ENCODE measurements at places on chromosomes 11 and 22.

- DNase-seq: no peak
Measured at GRCh38 chr11:8106679-8107078, 25.7 kb downstream of the TUB start.

DNA sequence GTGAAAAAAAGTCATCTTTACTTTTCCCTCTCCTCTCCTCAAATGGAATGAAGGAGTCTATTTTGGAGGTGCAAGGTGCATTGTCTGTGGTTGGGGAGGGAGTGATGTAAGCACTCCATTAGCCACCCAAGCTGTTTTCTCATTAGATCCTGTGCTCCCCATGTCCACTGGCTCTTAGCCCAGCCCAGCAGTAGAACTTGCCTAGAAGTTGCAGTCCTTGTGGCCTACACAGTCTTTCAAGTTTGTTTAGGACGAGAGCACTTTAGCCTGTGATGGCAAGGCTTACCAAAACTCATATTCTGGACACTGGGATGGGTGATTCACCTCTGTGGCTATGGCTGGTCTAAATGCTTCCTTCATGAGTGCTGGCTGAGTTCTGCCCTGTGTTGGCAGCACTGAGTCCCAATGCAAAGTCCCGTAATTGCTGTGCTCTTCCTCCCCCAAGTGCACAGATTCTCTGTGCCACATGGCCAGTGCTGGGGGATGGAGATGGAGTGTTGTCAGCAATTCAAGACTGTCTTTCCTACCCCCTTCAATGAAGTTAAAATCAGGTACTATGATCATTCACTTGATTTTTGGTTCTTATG, 15.8 kb downstream of the SLC22A25 start:
- DNase-seq: no peak

- DNase-seq: peak; percentile 41
Measured at GRCh38 chr11:56783448-56784041, 35.0 kb upstream of the OR9G4 start.

DNA sequence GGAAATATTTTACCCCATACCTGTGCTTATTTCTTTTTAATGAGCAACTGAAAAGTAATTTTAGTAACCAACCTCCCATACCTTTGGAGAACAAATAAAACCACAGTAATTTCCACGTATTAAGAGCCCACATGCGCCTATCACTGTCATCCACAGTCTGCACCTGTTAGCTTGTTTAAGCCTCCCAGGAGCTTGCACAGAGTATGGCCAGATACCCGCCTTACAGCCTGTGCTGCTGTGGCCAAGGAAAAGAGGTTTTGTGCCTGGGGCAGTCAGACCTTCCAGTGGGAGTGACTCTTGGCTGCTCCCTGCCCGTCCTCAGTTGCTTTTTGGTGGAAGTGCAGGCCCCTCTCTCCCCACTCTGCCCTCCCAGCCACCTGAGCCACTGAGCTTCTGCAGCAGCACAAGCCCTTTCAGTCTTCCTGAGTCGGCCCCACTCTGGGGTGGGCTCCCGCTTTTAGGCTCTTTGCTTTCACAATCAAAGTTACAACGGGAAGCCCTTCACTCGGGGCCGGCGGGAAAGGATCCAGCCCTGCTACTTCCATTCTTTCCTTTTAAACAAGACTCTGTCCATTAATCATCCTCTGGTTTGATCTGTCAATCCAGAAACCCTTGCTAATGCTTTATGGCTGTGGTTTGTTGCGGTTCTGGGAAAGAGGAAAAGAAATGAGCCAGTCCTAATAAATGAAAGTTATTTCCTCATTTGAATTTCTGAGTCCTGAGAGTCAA, 308.8 kb downstream of the TBC1D22A start:
- no peak for DNase-seq
